Calu3 (cell line): ENCODE measurements at places on chromosomes 7 and 10. TPM values are rescaled to one million over a fixed set of nuclear protein-coding genes. Genes with fewer than 3 reads are reported as not detected.

GRCh38 chr7:128842674-128843641 lies 12.8 kb downstream of the FLNC start:
- no peak for DNase-seq

- DNase-seq = peak; percentile 48
Measured at GRCh38 chr10:119737823-119738222, 12.0 kb downstream of the INPP5F start.

DNA sequence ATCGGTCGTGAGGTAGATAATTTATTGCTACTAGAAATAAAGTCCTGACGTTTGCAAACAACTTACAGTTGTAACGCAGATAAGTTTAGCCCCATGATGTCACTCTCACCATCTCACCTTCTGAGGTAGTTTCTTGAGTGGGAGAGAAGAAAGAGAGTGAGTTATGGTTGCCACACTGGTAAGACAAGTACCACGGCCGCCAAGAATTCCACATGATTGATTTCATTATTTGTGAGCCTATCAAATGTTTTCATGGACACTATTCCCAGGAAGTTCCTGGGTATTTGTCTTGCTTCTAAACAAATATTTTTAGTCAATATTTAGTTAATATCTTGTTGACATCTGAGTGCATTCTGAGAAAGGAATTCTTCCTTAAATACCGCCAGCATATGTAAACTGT lies 339.4 kb upstream of the KIAA1217 start:
- no peak for DNase-seq

DNA sequence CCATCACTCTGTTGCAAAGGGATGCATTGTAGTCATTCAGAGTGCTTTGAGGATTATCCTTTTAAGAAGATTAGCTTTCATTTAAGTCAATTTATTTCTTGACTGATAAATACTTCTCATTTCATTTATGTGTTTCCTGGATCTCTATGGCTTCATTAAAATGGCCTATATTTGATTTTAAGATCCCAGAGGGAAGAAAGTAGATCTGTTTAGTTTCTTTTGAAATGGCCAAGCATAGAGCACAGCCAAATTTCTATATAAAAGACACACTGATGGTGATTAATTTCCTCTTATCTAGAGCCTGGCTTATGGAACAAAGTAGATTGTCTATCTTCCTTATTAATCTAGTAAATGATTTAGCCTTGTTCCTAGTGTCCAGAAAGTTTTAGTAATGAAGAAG lies 129.7 kb upstream of the CALCR start:
- no peak for DNase-seq

DNA sequence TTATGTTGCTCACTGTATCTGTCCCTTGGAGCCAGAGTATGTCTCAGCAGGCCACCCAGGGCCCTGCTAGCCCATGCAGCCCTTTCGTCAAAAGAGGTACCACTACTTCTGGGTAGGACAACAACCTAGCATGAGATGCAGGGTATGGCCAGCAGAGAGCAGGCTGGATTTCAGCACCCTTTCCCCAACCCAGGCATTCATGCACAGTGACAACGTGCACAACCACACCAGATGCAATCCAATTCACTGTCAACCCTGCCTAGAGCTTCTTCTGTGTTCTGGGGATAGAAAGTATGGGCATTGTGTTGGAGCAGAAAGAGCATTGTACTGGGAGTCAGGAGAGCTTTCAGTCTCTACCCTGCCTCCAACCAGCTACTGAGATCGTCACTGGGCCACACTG lies 37.9 kb downstream of the JAZF1 start:
- DNase-seq = no peak

DNA sequence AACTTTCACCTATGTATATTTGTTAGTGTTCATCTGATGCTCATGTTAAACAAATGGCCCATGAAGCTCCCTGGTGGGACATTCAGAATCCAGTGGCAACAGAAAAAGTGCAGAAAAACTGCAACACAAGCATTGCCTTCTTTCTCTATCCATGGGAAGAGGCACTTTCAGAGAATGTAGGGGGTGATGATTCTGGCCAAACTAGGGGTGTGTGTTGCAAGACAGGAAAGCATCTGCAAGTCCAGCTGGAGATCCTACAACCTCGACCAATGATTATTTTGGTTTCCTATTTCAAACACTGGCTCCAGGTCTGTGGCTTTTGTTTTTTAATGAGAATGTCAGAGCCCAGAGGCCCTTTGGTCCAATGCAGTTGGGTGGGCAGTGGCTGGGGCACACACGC lies 198.7 kb downstream of the CXCL12 start:
- no peak for DNase-seq

- DNase-seq = no peak
Measured at GRCh38 chr7:142919656-142920055, 13.9 kb downstream of the TRPV5 start.

- no peak for DNase-seq
Measured at GRCh38 chr7:118626739-118627138, 402.2 kb downstream of the ANKRD7 start.

DNA sequence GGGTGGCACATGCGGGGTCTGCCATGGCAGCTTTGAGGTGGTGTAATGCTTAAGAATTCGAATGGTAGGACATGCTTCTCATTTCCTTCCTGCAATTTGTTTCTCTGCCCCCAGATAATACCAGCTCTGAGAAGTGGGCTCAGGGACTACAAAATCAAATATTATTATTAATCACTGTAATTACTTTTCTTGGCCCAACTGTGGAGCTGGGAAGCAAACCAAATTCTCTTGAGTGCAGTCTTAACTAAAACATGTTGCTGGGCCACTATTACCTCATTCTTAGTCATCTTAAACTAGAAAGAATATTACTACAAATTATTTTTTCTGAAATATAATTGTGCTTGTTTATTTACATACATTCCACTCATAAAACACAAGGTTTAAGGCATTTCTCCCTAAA lies 566.7 kb upstream of the NRP1 start:
- DNase-seq = no peak

DNA sequence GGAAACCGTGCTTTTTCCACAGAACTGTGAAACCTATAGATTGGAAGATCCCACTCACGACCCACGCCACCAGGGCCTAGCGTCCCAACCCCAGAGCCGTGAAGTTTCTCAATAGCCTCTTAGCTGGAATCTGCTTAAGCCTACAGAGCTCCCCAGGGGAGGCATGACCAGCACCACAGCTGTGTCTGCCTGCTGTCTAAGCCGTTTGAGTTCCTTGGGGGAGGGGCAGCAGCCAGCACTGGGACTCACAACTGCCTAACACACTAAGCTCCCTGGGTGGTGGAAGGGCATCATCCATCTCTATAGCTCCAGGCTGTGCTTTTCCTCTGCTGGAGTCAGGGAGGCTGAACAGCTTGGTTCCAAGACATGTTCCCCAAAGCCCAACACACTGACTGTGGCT lies 26.0 kb upstream of the TMEM140 start:
- no peak for DNase-seq

GRCh38 chr10:17854044-17854652 lies 45.0 kb downstream of the MRC1 start:
- DNase-seq = no peak

DNA sequence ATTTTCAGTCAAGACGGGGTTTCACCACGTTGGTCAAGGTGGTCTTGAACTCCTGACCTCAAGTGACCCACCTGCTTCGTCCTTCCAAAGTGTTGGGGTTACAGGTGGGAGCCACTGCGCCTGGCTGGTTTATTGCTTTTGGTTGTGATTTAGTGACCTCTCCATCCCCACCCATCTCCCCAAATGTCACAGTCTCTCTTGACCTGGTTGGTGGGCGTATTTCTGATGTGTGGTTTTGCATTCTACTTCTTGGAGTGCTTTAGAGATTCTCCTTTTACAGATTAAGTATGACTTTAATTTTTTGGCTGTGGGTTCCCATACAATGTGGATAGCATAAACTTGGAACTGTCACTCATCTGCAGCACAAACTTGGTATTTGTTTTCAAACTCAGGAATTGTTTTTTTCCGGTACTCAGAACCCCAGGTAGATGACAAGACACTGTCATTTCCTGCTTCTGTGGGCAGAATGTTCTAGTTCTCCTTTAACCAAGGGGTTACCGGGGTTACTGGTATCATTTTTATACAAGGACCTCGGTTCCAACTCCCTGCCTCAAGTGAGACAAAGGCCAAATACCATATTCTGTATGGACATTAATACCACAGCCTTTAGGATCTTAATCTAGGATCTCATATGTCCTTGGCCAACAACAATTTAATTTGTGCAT lies 50.5 kb downstream of the MRC1 start:
- DNase-seq = no peak

GRCh38 chr7:33842150-33842549 lies 63.2 kb upstream of the BMPER start:
- no peak for DNase-seq

GRCh38 chr7:145718129-145718528 lies 398.5 kb upstream of the CNTNAP2 start:
- DNase-seq = no peak

- DNase-seq = peak; percentile 28
Measured at GRCh38 chr10:33277135-33277536, 57.3 kb downstream of the NRP1 start.

- DNase-seq = no peak
Measured at GRCh38 chr10:30822693-30823465, 193.3 kb upstream of the LYZL2 start.

DNA sequence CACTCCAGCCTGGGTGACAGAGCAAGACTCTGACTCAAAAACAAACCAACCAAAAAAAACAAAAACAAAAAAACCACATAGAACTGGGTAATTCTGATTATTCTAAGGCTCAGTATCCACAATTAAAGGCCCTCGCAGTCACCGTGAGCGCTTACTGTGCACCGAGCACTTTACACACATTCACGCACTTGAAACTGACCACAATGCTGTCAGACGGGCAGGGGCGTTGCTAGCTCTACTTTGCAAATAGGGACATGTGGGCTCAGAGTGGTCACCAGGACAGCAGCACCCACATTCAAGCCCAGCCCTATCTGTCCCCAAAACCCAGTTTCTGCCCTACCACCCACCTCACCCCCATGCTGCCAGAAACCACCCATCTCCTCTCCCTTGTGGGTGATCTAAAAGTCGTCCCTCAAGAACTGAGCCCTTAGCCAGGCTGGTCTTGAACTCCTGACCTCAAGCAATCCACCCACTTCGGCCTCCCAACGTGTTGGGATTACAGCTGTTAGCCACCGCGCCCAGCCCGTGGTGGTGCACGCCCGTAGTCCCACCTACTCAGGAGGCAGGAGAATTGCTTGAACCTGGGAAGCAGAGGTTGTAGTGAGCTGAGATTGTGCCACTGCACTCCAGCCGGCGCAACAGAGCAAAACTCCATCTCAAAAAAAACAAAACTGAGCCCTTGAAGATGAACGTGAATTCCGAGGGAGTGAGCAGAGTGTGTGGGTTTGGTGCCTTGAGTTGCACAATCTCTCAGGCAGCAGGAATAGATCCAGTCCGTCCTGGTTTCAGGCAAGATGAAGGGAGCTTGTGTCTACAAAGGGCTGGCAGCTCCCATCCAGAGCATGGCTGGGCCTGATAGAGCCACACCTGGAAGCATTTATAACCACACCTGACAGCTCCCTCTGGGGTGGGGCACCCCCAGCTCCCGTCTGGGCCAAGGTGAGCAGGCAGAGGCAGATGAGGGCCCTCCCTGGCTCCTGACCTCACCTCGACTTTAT lies 5.4 kb upstream of the HSPB1 start:
- DNase-seq = peak; percentile 52

DNA sequence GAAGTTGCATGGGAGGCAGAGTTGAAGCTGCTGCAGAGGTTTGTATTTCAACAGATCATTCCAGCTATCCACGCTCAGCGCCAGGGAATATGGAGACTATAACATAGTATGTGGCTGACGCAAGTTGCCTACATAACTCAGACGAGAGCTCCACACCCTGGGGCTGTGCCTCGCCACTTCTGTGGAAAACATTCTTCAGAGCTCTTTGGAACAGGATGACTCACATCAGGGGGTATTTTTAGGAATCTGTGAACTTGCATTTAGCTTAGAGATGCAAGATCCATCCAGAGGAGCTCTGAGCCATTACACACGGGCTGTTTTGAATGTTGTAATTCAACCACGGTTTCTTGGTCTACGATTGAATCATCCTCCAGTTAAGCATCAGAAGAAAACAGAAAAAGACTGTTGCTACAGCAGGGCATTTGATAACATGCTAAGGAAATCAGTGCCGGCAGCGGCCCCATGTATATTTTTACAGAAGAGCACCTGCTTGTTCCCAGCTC lies 481.5 kb upstream of the AKR1E2 start:
- peak; percentile 51 for DNase-seq

GRCh38 chr10:95341716-95342130 lies 50.9 kb upstream of the PDLIM1 start:
- DNase-seq = no peak

DNA sequence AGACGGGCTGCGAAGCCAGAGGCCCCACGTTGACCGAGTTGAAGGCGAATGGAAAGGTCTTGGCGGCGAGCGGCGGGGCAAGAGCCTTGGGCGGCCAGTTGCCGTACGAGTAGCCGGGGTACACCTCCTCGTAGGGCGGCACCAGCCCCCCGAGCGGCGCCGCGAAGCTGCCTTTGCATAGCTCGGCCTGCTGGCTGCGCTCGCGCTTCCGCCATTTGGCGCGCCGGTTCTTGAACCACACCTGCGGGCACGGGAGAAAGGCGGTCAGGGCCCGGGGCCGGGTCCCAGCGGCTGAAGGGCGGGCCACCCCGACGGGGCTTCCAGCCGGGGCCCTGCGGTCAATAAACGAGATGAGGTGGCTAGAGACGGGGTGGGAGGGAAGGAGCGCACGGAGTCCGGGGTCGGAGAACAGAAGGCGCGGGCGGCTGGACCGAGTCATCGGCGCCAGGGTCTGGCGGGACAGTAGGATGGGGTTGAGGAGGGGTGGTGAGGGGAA lies 4.8 kb downstream of the ELOVL3 start:
- DNase-seq = peak; percentile 40

GRCh38 chr7:75054744-75055143 lies 18.9 kb downstream of the RCC1L start:
- no peak for DNase-seq

GRCh38 chr7:90994121-90994520 lies 270.1 kb upstream of the FZD1 start:
- no peak for DNase-seq

DNA sequence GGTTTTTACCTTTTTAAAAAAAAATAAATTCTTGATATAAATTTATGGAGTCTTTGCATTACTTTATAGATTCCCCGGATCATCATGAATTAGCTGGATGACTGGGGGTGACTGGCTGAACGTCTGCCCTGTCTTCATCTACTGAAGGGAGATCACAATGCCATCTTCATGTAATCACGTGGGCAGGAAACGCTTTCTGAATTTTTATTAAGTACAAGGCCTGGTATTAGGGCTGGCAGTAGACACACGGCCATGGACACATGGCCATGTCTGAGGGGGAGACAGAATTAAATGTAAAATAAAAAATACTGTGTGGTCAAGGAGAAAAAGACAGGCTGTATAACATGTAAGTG lies 111.2 kb downstream of the VIPR2 start:
- DNase-seq = no peak

Gene OR2A1
- total RNA-seq = not detected in 2 replicates

Gene FLNC
- 0.42 and 0.98 TPM in 2 replicates for total RNA-seq

Gene KNDC1
- total RNA-seq = 1.2 and 1.7 TPM in 2 replicates

Gene IGFBP1
- total RNA-seq = 3.3 and 6.1 TPM in 2 replicates

Gene ERVW-1
- total RNA-seq = not detected in 2 replicates

Gene OR9A2
- not detected in 2 replicates for total RNA-seq

Gene ELMO1
- total RNA-seq = not detected in 2 replicates

Gene GATA3
- total RNA-seq = 5.0 and 8.2 TPM in 2 replicates

Gene PTTG1IP2
- not detected in 2 replicates for total RNA-seq

Gene SLC16A9
- 2.2 and 2.4 TPM in 2 replicates for total RNA-seq

Gene CRYGN
- total RNA-seq = not detected in 2 replicates

Gene ATRNL1
- total RNA-seq = 4.0 and 8.8 TPM in 2 replicates

Gene SNX10
- total RNA-seq = 19.6 and 22.1 TPM in 2 replicates

Gene CTNNA3
- total RNA-seq = not detected in 2 replicates

Gene ZNF32
- 17.1 and 17.8 TPM in 2 replicates for total RNA-seq

Gene AKR1B15
- total RNA-seq = 0.73 and 1.7 TPM in 2 replicates

Gene AP5Z1
- 66.1 and 70.7 TPM in 2 replicates for total RNA-seq

Gene CCDC201
- total RNA-seq = not detected in 2 replicates

Gene CYP3A7
- 0.71 and 0.86 TPM in 2 replicates for total RNA-seq
